NCI-H510A treated with DMSO at 0.1 percent for 48 hours (cell line): ENCODE measurements at places on chromosomes 2 and 18.

- no peak for DNase-seq
Measured at GRCh38 chr18:54129448-54130067, 94.9 kb downstream of the MBD2 start.

DNA sequence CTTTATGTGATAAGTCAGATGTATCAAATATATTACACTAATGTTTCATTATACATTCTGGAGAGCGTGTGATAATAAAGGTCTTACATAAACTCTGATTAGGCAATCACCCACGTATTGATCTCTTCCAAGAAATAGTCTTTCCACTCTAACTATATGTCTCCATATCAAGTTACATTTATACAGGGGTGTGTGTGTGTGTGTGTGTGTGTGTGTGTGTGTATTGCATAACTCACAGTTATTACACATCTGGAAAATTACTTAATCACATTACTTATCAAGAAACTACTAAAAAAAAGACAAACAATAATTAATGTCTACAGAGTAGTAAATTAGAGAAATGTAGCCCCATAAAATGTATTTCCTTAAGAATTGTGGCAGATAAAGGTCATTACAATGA lies 339.8 kb downstream of the CDH19 start:
- DNase-seq, result no peak

DNA sequence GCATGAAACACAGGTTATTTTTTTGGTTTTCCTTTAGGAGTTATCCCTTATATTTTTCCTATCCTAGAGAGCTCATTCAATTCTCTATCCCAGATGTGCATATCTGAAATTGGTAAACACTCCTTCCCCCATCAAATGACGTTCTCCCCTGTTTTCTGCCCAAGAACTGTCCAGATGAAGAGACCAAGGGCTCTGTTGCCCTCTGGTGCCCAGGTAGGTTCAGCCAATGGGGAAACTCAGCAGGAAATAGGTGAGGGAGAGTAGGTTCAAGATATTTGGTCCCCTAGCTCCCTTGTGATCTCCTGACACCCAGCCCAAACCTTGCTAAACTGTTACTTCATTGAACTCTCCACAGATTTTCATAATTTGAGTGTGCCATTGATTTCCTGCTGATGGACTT lies 14.1 kb upstream of the INO80C start:
- DNase-seq, result no peak

GRCh38 chr2:216066230-216066629 lies 15.4 kb downstream of the PECR start:
- DNase-seq, result no peak

DNA sequence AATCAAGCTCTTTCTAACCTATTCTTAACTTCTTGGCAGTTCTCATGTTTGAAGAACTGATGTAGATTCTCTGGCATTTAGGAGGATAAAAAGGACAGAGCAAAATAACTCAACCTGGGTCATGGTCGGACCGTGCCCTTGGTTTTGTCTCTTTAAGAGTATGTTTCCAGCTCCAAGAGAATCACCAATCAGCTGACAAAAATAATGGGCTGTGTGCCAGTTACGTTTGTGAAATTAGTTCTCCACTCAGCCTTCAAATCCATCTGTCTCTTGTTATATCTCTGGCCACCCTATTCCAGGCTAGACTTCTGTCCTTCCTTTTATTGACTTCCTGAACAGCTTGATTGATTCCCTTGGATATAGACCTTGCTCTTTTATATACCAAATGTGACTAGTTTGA lies 225.7 kb downstream of the EPHA4 start:
- no peak for DNase-seq

DNA sequence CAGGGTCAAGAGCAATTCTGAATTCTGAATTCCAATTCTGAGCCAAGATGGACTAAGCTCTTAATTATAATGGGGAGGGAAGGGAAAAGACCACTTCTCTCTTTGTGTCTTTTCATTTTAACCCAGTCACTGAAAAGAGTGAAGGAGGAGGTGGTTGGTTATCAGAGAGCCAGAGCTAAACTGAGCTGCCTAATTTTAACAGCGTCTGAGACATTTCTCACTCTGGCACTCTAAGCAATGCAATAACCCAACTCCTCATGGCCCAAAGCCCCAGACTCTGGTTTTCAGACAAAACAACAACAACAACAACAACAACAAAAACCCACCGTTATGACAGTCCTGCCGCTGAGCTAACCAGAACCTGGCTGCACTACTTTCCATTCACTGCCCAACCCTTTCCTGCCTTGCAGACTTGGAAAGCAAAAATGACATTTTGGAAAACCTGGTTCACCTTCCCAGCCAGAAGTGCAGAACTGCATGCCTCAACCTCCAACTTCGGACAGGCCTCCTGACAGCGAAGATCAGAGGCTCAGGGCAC lies 1.0 kb downstream of the CHST10 start:
- no peak for DNase-seq

- DNase-seq, result no peak
Measured at GRCh38 chr2:187523325-187523724, 30.9 kb downstream of the TFPI start.

DNA sequence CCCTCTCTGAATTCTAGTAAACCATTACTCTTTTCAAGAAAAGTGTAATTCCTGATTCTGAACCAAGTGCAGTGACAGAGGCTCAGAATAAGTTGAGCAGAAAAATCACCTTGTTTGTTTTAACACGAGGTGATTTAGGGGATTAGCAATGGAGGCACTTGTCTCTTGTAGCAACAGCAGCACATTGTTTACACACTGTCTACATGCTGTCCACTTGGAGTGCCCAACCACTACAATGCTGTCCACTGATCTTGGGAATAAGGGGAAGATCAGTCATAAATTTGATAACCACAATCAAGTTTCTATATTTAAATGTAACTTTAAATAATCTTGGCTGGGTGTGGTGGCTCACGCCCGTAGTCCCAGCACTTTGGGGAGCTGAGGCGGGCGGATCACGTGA lies 13.9 kb upstream of the RMND5A start:
- no peak for DNase-seq

DNA sequence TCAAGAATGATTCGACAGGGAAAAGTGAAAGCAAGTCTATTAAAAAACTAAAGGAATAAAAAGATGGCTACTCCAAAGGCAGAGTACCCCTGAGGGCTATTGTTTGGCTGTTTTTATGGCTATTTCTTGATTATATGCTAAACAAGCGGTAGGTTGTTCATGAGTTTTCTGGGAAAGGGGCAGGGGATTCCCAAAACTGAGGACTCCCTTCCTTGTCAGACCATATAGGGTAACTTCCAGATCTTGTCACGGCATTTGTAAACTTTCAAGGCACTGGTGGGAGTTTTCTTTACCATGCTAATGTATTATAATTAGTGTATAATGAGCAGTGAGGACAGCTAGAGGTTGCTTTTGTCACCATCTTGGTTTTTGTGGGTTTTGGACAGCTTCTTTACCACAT lies 474.9 kb upstream of the MC4R start:
- DNase-seq, result no peak

DNA sequence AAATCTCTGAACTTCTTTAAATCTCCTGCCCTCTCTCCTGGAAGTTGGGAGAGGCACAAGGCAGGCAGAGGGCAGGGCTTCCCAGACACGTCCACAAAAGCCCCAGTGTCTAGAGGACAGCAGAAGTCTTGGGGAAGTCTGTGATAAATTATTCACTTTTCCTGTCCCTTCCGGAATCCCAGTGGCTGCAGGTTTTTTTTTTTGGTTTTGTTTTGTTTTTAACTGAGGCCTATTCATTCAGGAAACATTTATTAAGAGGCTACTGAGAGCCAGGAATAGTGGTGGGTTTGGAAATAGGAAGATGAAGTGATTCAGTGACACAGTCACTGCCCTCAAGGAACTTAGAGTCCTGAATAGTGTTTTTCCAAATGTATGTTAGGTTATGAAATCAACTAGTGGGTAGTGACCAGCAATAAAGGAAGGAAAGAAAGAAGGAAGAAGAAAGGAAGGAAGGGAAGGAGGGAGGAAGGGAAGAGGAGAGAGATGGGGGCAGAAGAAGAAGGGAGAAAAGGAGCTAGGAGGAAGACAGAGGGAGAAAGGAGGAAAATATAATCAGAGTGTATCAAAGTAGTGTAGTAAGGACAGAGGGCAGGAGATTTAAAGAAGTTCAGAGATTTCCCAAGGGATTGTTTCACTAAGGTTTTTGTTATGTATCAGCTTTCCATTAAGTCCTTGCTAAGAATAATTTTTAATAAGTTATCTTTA lies 98.9 kb upstream of the ZFP36L2 start:
- no peak for DNase-seq

DNA sequence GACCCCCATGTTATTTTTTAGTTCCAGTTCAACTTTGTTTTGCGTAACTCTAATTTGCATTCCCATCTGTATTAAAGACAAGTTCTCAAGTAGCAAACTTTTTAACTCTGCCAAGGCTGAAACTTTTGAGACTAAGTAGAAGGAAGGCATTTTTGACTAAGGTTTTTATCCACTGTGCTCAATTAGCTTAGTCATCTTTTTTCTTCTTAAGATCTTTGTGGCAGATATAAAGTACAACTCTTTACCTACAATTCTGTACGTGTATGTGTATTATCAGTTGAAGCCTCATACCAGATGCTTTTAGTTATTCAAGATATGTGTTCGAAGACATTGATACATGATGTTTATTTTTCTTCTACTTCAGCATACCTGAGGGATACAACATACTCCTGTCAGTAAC lies 41.6 kb downstream of the CREB1 start:
- no peak for DNase-seq

- no peak for DNase-seq
Measured at GRCh38 chr2:19187323-19188020, 171.0 kb downstream of the OSR1 start.
